ENCODE measurements at places on chromosomes 6 and 20.

- DNase-seq = no peak
Observed at GRCh38 chr20:24670981-24671380, 201.6 kb downstream of the SYNDIG1 start.

- no peak for DNase-seq
Observed at GRCh38 chr20:32438331-32438858, 80.3 kb downstream of the ASXL1 start.

DNA sequence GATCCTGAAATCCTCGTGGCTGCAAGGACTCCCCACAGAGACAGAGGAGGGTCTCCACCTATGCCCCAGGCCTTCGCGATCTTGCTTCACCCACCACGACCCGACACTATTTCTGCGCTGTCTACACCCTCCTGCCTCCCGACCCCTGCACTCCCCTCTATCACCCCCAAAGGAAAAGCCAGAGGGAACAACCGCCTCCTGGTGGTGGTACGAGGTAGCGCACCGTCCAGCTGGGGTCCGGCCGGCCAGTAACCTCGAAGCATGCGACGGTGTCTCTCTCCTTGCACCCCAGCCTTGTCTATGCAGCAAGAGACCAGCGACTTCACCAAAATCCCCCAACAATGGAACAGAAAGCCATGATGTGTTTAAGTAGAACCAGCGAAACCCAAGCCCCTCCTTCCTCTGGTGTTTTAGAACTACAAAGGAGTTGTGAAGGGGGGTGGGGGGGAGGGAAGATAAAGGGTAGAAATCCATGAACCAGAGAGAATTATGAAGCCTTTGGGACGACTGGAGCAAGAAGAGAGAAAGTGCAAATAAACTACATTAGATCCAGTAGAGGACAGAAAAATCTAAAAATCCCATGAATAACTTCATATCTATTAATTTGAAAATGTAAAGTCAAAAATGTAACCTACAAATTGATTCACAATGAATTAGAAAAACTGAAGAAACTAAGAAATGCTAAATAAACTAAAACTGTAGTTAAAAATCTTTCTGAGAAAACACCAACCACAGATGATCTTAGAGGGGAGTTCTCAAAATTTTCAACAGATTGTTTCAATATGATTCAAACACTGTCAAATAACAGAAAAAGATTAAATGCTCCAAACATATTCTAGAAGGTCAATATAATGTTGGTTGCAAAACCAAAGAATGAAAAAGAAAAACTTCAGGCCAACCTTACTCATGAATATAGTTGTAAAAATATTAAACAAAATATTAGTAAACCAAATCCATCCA, 168.0 kb downstream of the CDK19 start:
- DNase-seq = no peak

GRCh38 chr6:92024110-92024509, 1395.2 kb downstream of the EPHA7 start:
- no peak for DNase-seq

DNA sequence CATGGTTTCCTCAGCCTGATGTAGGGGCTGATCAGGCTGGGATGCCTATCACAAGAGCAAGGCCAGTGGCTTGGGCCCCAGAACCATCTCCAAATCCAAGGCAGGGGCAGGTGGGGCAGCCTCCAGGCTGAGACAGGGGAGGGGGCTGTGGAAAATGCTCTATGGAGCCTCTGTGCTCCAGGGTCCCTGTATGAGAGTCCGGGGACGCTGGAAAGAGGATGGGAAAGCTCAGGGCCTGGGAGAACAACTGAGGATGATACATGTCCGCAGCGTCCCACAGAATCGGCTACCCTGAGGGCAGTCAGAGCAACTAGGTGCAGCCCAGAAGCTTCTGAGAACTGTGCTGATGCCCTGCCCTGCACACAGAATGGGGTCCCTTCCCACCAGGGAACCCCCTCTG, 43.4 kb downstream of the CPXM1 start:
- DNase-seq = no peak

DNA sequence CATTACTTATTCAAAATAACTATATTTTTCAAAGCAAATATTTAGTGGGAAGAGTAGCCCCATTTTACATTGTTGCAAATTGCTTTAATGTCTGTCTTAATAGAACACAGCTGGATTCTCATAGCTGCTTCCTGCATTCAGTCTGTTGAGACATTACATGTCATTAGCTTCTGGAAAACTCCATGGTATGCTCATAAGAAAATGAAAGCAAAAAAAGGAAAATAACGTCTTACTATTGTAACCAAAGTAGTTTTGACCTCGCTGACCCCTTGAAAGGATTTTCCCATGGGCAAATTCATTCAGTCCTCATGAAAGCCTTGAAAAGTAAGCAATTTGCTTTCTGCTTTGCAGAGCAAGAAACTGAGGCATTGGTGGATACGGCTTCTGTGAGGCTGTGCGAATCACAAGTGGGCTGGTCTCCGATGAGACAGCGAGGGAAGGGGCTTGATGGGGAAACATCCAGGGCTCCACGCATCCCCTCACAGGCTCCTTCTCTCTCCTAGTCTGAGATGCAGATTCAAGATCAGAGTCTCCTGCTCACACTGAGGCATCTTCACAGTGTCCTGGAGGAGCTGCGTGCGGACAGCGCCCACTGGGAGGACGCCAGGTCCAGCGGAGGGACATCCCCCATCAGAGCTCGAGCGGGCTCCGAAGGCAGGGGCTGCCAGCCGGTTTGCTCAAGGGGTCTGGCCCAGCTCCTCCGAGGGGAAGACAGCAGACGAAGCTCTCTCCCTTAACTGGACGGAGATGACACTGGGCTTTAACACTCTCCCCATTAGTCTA, 3.3 kb downstream of the C20orf202 start:
- no peak for DNase-seq

- DNase-seq = no peak
Observed at GRCh38 chr6:41079080-41079479, 6.3 kb downstream of the NFYA start.

GRCh38 chr6:35181933-35182612, 31.7 kb upstream of the SCUBE3 start:
- peak; percentile 95 for DNase-seq

- no peak for DNase-seq
Observed at GRCh38 chr6:56638760-56639159, 3.9 kb downstream of the DST start.

GRCh38 chr6:10999994-11000393, 44.1 kb downstream of the ELOVL2 start:
- peak; percentile 17 for DNase-seq

GRCh38 chr20:461254-462198, 807 bp downstream of the TBC1D20 start:
- no peak for DNase-seq

GRCh38 chr6:89978749-89979145, 84.5 kb downstream of the GJA10 start:
- DNase-seq = no peak

- no peak for DNase-seq
Observed at GRCh38 chr6:151290877-151291721, 51.3 kb downstream of the AKAP12 start.

- DNase-seq = no peak
Observed at GRCh38 chr20:750801-751200, 17.5 kb downstream of the SLC52A3 start.

- DNase-seq = no peak
Observed at GRCh38 chr20:58128635-58129625, 99.5 kb downstream of the ANKRD60 start.

DNA sequence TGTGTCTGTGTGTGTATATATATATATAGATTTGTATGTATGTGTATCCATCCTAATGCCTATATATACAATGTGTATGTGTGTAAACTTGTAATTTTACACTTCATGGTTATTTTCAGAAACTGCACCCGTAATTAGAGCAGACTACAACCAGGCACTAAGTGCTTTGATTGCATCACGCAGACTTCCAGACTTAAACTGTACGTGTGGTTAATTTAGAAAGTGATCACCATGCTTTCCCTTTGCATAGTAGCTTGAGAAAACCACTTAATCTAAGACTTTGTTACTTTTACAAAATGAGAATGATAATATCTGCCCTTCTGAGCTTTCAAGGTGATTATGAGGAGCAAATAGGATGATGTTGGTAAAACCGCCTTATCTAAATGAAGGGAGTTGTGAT, 50.1 kb upstream of the E2F3 start:
- no peak for DNase-seq

- no peak for DNase-seq
Observed at GRCh38 chr6:132142768-132143167, 191.6 kb upstream of the CCN2 start.

GRCh38 chr6:7418238-7418905, 28.8 kb downstream of the RIOK1 start:
- no peak for DNase-seq

DNA sequence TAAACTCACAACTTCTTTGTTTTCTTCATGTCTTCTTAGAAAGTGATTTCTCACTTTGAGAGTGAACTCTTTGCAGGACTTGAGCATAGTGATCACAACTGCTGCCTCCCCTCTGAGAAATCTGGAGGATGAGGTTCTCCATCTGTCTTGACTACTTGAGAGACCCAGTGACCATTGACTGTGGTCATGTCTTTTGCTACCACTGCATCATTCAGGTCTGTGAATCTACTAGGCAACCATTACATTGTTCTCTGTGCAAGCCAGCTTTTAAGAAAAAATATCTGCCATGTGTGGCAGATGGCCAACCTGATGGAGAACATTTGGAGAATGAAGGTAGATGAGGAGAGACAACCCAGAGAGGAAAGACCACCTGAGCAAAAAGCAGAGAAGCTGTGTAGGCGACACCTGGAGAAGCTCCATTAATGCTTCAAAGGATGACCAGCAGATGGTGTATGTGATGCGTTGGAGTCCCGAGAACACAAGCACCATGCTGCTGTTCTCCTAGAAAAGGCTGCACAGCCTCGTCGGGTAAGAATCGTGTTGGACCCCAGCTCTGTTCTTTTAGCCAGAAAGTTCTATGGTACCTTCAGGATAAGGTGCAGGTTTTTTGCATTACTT, 25.1 kb upstream of the TRIM26 start:
- no peak for DNase-seq

- no peak for DNase-seq
Observed at GRCh38 chr6:108166664-108167448, 1.0 kb downstream of the NR2E1 start.

DNA sequence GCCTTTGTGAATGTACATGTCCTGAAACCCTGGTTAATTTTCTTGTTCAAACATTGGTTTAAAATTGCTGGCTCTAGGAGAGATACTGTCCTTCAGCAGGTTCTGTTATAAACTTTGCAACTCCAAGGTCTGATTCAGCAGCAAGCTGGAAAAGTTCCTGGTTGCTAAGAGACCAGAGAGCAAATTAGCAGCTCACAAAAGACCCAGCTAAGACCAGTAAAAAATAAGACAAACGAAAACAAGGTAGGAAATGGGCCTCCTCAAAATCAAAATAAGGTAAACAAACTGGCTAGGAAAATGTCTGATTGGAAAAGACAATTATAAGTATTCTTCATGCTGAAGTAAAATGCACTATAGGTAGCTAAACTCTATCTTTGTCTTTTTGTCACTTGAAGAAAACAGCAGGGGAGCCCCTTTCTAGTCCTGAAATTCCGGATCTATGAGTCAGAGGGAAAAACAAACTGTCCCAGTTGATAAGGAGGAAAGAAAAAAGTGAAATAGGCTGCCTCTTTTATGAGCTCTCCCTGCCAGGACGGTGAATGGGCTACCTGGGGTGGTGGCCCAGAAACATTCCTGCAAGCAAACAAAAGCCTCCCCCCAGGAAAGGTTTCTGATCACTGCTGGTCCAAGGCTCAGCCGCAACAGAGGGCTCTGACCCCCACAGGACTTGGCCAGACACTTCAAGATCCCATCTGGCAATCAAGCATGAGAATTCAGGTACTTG, 41.6 kb downstream of the UNC5CL start:
- no peak for DNase-seq

DNA sequence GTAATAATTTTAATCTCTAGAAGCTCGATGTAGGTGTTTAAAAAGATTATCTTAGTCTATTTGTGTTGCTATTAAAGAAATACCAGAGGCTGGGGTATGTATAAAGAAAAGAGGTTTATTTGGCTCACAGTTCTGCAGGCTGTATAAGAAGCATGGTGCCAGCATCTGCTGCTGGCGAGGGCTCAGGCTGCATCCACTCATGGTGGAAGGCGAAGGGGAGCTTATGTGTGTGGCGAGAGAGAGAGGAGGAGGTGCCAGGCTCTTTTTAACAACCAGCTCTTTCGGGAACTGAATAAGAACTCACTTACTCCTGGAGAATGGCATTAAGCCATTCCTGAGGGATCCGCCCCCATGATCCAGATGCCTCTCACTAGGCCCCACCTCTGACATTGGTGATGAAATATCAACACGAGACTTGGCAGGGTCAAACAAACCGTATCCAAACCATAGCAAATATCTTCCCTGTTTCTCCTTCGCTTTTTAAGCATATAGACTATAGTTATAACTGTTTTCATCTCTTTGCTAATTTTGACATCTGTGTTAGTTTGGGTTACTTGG, 24.5 kb downstream of the CHMP4B start:
- no peak for DNase-seq

- DNase-seq = no peak
Observed at GRCh38 chr20:11301699-11302098, 616.0 kb upstream of the BTBD3 start.
